ENCODE measurements at places on chromosomes 2 and 18. TPM values are rescaled to one million over a fixed set of nuclear protein-coding genes. Genes with fewer than 3 reads are reported as not detected.

DNA sequence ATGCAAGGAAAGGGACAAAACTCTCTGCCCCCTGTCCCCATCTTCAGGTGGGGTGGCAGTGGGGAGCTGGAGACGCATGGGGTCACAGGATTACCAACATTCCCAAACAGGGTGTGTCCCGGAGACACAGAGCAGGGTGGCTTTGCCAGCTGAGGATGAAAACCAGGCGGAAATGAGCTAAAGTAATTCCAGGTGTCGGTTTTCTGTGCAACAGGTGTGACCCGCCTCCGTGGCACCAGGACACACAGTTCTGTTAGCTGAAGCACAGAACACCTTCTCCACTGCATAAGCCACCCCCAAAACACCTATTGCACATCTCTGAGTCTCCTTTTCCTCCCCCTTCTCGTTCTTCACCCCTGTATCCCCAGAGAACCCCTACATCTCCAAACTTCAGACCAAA is 122.7 kb upstream of the GLI2 start:
- DNase-seq: no peak

DNA sequence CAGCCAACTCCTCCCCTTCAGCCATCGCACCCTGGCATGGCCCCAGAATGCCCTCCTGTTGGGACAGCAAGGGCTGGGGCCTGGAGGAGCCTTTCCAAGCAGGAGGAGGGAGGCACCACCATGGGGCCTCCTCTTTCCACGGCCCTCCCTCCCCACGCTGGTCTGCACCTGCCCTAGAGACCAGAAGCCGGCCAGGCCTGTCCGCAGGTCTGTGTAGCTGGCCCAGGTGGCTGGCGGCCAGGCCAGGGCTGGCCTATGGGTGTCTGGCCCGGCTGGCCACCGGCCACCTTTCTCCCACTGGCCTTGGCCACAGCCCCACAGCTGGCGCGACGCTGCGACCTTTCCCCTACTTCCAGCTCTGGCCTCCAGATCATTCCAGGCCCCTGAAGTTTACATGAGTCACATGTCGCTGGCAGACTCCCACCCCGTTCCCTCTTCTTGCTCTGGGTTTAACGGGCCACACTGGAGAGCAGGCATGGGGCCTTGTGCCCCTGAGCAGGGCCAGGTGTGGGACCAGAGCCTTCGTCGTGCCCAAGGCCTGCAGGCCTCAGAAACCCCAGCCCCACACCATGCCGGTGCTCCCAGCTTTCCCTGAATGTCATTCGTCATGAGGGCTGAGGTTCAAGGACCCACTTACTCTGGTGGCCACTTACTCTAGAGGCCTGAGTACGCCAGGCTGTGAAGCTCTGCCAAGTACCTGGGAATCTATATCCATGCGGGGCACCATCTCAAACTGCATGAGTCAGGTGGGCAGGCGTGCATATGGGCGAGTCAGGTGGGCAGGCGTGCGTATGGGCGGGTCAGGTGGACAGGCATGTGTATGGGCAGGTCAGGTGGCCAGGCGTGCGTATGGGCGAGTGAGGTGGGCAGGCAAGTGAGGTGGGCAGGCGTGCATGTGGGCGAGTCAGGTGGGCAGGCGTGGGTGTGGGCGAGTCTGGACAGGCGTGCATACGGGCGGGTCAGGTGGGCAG is 33.3 kb upstream of the KLF11 start:
- peak; percentile 94 for DNase-seq

GRCh38 chr2:174243812-174244211 is 4.5 kb downstream of the OLA1 start:
- no peak for DNase-seq

GRCh38 chr2:43941966-43942365 is 53.8 kb downstream of the LRPPRC start:
- no peak for DNase-seq

DNA sequence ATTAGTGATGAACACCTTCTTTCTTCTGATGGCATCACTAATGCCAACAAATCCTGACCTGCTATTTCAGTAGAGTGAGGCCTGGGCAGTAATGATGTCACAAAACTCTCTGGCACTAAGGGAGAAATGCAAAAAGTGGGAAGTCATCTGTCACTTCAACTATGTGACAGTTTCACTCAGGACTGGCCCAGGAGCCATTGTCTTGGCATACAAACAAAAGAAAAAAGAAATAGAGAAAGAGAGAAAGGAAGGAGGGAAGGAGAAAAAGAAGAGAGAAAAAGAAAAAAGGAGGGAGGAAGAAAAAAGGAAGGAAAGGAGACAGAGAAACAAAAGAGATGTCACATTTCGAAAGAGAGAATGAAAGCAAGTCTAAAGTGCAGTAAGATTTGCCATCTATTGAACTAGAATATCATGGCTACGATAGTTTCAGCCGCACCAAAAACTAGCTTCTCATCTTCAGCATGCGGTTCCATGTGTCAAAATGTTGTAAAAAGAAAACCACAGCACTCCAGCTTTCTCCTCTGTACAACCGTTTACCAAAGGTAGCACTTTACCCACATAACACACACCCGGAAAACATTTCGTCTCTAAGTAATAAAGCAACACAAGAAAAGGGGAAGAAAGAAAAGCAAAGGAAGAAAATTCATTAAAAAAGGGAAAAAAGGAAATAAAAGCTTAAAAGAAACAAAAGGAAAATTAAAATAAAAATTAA is 50.1 kb downstream of the CD226 start:
- DNase-seq: no peak

GRCh38 chr2:168348076-168348475 is 100.7 kb upstream of the STK39 start:
- no peak for DNase-seq

- DNase-seq: no peak
Observed at GRCh38 chr2:140178234-140178633, 1398.0 kb upstream of the NXPH2 start.

- no peak for DNase-seq
Observed at GRCh38 chr2:165251366-165251765, 12.2 kb downstream of the SCN2A start.

GRCh38 chr2:126719191-126719832 is 63.4 kb downstream of the GYPC start:
- peak; percentile 67 for DNase-seq

DNA sequence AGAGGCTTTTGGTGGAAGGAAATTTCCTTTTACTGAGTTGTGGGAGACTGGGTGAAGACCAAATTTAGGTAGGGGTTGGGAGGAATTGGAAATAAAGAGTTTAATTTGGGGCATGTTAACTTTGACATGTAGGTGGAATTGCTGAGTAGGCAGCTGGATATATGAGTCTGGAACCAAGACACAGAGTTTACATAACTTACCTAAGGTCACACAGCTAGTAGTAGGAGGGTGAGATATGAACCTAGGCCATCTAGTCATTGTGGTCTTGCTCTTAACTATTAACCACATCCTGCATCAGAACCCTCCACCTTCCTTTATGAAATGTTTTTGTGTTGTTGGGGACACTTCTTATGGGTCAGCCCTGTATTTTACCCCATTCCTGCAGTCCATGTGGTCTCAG is 113.1 kb downstream of the ICOS start:
- DNase-seq: no peak

- DNase-seq: peak; percentile 15
Observed at GRCh38 chr18:51617167-51617566, 419.7 kb upstream of the MEX3C start.

DNA sequence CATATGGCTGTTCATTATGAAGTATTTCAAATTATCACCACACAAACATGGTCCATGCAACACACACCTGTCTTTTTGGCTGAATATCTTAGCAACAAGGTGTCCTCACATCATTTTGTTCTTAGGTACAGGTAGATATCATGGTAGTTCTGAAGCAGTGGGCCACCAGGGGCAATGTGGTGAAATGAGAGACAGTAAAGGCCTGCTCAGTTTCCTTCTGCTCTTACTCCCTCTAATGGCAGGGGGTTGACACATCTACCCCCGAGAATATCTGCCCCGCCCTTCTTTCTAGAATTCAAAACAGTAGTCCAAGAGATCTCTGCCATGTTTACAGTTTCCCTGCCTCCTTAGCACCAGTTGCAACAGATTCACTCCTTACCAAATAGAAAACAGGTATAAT is 147.0 kb upstream of the KLHL14 start:
- DNase-seq: no peak

- no peak for DNase-seq
Observed at GRCh38 chr2:176189681-176190641, 1.5 kb downstream of the HOXD1 start.

DNA sequence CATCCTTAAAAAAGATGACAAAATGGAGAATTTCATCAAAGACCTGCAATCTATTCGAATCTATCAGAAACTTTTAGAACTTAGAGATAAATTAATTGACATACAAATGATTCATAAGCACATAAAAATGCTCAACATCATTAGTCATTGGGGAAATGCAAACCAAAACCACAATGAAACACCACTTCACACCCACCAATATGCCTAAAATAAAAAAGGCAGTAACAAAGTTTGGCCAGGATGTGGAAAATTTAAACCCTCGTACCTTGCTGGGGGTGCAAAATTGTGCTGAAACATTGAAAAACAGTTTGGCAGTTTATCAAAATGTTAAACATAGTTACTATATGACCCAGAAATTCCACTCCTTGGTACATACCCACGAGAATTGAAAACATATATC is 11.5 kb upstream of the EIF2AK3 start:
- no peak for DNase-seq

DNA sequence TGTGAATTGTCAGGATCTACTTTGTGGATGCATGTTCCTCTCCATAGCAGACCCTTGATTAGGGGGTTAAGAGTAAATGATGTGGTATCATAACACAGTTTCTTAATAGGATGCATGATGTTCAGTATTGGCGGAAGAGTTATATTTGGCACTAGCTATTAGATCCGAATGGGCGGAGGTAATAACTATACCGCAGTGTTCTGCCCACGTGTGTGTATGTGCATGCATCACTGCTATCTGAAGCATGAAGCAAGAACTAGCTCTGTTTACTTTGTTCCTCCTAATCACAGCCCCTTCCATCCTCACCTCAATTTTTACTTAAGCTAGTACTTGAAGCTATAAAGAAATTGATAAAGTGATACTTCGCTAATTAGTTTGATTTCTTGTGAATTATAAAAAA is 159.6 kb upstream of the NOSTRIN start:
- DNase-seq: no peak

- no peak for DNase-seq
Observed at GRCh38 chr2:28435814-28436351, 43.2 kb downstream of the FOSL2 start.

DNA sequence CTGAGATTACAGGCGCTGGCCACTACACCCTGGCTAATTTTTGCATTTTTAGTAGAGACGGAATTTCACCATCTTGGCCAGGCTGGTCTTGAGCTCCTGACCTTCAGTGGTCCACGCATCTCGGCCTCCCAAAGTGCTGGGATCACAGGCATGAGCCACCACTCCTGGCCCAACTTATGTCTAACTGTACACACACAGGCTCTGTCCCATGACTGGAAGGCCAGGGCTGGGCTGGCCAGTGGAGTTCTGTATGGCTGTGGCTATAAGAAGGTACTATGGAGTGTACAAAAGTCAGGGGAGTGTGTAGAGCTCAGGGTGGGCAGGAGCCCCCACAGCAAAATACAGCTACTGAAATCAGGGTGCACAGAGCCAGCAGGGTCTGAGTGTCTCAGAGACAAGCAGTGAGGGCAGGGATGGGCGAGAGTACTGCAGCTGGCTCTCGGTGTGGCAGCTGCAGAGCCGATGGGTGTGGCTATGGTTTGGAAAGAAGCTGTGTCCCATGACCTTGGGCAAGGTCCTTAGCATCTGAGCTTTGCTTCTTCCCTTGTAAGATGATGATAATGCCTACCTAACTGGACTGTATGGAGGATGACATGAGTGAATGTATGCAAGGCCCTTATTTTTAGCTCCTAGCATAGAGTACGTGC is 10.4 kb upstream of the MSGN1 start:
- DNase-seq: no peak

DNA sequence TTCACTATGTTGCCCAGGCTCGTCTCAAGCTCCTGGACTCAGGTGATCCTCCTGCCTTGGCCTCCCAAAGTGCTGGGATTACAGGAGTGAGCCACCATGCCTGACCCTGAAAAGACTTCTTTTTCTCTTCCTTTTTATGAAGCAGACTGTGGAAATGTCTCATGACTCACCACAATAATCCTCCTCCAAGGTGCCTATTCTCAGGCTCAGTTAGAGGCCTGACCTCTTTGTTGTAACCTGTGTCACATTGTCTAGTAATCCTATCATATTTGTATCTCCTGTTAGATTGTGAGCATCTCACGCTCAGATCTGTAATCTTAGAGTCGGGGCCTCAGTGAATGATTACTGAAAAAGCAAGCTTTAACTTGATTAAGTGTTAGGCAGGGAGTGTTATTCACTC is 18.3 kb upstream of the TAF4B start:
- DNase-seq: no peak

DNA sequence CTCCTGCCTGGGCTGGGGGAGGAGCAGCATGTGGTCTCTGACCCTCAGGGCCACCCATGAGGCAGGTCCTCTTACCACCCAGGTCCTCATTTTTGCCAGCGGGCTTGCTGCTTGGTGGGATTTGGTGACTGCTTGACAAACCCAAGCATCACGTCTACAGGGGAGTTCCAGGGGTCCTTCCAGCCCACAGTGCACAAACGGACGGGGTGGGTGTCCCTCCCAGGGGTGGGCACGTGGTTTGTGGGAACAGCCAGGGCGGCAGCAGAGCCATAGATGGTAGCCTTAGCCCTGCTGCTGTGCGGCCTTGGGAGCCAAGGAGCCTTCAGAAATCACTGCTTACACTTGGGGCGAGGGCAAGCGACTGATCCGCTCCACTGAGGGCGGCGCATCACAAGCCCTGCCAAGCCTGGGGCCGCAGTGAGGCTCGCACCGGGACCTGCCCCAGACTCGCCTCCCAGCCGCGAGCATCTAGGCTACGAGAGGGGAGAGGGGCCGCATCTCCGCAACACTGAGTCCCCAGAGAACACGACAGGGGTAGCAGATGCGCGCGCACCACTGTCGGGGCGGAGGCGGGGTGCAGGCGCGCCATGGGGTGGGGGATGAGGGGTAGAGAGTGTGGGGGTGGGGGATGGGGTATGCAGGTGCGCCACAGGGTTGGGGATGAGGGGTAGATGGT is 36.9 kb downstream of the SNED1 start:
- DNase-seq: no peak

KIF5C gene
- total RNA-seq: 47.4 TPM

CLEC4F gene
- total RNA-seq: not detected

LIMS2 gene
- total RNA-seq: 11.7 TPM

SCYGR4 gene
- not detected for total RNA-seq

ITM2C gene
- 25.3 TPM for total RNA-seq

PLCL1 gene
- 3.7 TPM for total RNA-seq

SCN7A gene
- total RNA-seq: 10.7 TPM

ALLC gene
- total RNA-seq: not detected

IL37 gene
- not detected for total RNA-seq

IL36A gene
- not detected for total RNA-seq

CCDC178 gene
- total RNA-seq: 0.87 TPM

Measured in adrenal gland (tissue), 19 donors.